ENCODE measurements at places on chromosomes 7 and 10. TPM values are rescaled to one million over a fixed set of nuclear protein-coding genes. Genes with fewer than 3 reads are reported as not detected.

DNA sequence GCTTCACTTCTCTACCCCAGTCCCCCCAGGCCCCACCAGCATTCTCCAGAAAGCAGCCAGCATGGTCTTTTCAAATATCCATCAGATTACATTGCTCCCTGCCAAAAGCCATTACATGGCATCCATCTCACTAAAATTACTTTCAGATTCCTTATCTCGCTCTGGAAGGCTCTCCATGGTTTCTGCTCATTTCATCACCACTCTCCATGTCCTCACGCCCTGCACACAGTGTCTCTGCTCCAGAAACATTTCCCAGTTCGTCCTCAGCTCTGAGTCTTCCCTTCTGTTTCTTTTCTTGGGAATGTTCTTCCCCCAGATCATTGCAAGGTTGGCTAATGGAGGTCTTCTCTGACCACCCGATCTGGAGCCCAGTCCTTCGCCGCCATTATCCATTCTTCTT, 499.1 kb downstream of the KCNMA1 start:
- no peak for DNase-seq

Gene WDR11
- 22.2 TPM for total RNA-seq

Gene SKAP2
- 49.3 TPM for total RNA-seq

- DNase-seq: no peak
These were observed 263.4 kb upstream of the GRB10 start for GRCh38 chr7:51046103-51046466.

GRCh38 chr7:152344253-152344652, 91.5 kb downstream of the KMT2C start:
- no peak for DNase-seq

Gene HUS1
- total RNA-seq: 5.1 TPM

DNA sequence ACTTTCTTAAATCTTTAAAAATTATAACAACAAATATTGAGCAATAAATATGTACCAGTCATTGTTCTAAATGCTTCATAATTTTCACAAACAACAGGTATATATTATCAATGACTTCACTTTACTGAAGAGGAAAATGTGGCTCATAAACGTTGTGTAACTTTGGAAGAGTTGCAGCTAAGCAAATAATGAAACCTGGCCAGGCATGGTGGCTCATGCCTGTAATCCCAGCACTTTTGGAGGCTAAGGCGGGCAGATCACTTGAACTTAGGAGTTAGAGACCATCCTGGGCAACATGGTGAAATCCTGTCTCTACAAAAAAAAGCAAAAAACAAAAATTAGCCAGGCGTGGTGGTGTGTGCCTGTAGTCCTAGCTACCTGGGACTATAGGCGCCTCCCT, 71.9 kb upstream of the AMPH start:
- DNase-seq: no peak

DNA sequence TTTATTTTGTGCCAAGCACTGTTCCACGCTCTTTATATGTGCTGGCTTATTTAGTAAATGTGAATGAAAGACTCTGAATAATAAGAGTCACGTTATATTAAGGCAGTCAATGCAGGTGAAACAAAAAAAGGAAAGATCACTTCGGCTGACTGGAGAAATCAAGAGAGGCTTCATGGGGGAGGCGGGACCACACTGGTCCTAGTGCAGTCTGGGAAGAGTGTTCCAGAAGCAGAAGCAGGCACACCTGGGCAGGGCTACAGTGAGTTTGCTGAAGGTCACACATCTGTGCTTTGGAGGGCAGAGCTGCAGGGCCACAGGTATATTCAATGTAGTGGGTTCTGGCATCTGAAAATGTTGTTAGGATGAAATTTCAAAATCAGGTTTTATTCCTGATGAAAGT, 176.9 kb downstream of the PLXNA4 start:
- DNase-seq: no peak

DNA sequence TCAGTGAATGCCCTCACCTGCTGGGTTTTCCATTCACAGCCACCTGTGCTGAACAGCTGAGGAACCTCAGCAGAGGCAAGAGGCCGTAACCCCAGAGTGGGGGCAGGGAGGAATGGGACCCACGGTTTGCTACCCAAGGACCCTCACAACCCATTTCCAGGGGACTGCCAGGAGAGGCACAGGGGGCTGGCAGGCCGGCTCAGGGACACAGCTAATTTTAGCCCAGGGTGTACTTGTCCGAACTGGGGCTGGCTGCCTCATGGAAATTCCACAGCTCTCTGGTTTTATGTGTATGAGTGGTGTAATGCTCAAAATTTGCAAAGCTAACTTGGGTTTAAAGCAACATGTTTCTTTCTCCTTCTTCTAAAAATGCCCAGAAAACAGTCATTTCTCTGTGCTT, 42.2 kb downstream of the MINDY4 start:
- no peak for DNase-seq

- no peak for DNase-seq
These were observed 489.8 kb downstream of the NEBL start for GRCh38 chr10:20407357-20407756.

GRCh38 chr7:105677817-105678573, 96.7 kb upstream of the EFCAB10 start:
- no peak for DNase-seq

All from Caki2 (cell line).